ENCODE measurements at places on chromosomes 2 and 18.

DNA sequence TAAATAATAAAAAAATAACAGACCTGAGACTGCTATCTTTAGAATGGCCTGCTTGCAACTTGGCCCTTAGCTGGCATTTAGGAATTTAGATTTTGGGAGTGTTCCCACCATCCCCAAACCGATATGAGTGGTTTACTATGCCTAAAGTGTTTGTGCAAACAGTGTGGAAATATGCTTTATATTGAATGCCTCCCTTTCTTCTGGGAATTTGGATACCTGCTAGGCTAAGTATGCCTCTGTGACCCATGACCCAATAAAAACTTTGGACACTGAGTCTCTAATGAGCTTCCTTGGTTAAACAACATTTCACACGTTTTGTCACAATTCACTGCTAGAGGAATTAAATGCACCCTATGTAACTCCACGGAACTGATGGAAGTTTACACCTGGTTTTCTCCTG, 73.2 kb downstream of the BMPR2 start:
- DNase-seq = no peak

DNA sequence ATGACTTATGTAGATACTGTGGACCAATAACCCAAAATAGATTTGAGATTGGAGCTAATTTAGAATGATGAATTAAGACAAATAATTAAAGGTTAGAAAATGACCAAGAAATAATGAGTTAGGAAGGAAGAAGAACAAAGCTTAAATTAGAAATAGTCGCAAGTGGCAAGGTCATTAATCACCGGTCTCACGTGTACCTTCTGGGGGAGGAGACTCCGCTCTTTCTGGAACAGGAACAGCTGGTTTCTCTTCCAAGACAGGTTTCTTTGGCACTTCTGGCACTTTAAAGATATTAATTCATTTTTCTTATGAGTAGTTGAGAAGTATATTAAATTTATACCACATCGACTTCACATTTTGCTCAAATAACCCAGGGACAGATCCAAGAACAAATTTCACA, 156.7 kb downstream of the TTN start:
- DNase-seq = no peak

- DNase-seq = no peak
Measured at GRCh38 chr2:85780316-85781012, 26.7 kb downstream of the ATOH8 start.

GRCh38 chr2:11809586-11810236, 63.3 kb downstream of the LPIN1 start:
- no peak for DNase-seq

- DNase-seq = no peak
Measured at GRCh38 chr2:46865181-46865970, 50.2 kb downstream of the MCFD2 start.

GRCh38 chr2:44170311-44170717, 1.6 kb downstream of the PPM1B start:
- DNase-seq = peak; percentile 76

- peak; percentile 74 for DNase-seq
Measured at GRCh38 chr2:26043862-26044696, 10.2 kb downstream of the RAB10 start.

DNA sequence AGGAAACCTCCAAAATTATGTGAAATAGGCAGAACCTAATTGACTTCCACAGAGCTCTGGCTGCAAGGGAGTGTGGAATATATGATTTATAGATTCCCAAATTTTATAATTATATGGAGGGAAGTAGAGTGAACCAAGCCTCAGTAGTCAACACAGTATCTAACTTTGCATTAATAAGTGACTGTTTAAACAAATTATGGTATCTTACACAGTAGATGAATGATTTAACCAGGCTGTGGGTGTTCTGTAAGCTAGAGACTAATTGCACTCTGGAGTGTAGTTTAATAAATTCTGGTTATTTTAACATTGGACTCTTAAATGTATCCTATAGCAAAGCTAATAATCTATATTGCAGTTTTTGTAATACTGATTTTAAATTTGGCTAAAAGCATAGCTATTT, 183.5 kb downstream of the KIAA1328 start:
- DNase-seq = no peak

DNA sequence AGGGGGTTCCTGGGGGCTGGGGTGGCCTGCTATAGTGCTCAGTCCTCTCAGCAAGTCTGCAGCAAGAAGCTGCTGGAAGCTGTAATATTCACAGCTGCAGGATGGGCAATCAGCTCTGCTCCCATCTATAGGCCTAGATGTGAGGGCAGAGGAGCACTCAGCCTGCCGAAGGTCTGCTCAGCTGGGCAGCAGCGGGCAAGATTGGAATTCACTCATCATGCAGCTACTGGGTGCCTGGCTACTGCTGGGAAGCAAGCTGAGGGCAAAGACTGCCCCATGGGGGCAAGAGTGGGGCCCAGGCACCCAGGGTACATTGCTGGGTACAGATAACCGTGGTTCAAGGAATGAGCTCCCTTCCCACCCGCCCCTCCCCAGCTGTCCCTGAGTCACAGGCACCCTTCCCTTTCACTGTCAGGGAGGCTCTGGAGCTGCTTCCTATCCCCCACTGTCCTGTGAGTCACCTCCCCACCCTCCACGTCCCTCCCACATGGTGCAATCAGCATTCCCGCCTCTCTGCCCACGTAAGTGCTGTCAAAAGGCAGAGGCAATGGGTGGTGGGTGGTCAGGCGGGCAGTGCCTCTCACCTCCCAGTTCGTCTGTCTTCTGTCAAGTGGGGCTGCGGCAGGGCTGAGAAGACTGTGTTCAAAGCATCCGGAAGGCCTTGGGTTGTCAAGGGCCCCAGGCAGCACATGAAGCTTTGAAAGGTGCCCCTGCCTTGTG, 169.2 kb downstream of the TRIM43 start:
- peak; percentile 51 for DNase-seq

- DNase-seq = no peak
Measured at GRCh38 chr18:46731316-46731715, 25.5 kb downstream of the ST8SIA5 start.

DNA sequence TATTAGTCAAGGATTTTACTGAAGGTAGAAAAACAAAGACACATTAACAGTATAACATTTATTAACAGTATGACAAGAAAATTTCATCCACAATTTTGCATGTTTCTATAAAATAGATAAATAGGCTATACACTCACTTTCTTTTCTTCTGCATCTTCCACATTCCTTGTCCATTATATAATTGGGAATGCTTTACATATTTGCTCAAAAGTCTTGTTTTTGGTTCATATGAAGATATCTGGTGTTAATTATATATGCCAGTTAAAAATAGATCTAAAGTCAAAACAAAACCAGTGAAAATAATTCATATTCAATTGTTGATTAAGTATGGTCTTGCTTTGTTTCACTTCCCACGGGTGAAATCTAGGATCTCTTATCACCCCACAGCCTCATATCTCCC, 53.4 kb downstream of the SERPINB7 start:
- no peak for DNase-seq

- no peak for DNase-seq
Measured at GRCh38 chr18:4750393-4751346, 295.6 kb upstream of the DLGAP1 start.
